ENCODE measurements at places on chromosomes 3 and 15.

DNA sequence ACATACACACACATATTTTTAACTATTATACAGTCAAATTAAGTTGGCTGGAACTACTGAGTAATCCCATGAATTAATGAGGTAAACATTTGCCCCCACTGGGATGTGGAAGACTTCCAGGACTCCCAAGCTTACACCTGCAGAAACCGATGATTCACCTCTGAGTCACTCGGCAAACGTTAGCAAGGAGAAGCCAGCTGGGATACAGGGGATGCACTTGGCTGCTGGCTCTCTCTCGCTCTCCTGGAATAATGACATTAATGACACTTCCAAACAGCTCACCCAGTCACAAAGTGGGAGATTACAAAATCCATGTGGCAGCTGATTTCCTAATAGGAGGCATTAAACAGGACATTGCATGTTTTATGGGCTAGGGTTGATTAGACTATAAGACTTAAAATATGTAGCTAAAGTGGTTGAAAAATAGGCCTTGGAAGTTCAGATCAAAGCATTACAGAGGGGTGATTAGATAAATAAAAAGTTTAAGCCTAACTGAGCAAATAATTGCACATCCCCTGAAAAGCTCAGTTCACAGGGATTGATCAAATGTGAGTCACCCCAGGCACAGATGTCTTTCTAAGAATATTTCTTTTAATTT is 500.9 kb downstream of the SOX2 start:
- DNase-seq = no peak

GRCh38 chr3:70890020-70890394 is 577.6 kb upstream of the MDFIC2 start:
- DNase-seq = no peak

- no peak for DNase-seq
Observed at GRCh38 chr3:40780291-40780924, 255.6 kb downstream of the ZNF621 start.

- no peak for DNase-seq
Observed at GRCh38 chr3:162546910-162547309, 1050.3 kb downstream of the OTOL1 start.

GRCh38 chr3:94127115-94127514 is 64.3 kb downstream of the NSUN3 start:
- no peak for DNase-seq

DNA sequence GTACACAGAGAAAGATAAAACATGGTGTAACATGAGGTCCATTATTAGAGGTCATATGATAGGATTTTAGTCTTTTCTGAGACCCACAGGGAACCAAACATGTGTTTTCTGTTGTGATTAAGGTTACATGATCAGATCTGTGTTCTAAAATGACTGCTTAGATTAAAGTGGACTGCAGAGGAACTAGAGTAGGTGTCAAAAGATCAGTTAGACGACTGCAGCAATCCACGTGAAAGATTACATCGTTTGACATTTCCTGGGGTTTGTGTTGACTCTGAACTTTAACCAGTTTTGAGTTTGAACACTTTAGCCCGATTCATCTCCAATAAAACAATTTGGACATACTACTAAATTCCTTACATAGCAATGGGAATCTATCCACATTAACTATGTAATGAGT is 5.1 kb downstream of the MIX23 start:
- DNase-seq = no peak

GRCh38 chr3:45575386-45575923 is 19.1 kb upstream of the LIMD1 start:
- no peak for DNase-seq

DNA sequence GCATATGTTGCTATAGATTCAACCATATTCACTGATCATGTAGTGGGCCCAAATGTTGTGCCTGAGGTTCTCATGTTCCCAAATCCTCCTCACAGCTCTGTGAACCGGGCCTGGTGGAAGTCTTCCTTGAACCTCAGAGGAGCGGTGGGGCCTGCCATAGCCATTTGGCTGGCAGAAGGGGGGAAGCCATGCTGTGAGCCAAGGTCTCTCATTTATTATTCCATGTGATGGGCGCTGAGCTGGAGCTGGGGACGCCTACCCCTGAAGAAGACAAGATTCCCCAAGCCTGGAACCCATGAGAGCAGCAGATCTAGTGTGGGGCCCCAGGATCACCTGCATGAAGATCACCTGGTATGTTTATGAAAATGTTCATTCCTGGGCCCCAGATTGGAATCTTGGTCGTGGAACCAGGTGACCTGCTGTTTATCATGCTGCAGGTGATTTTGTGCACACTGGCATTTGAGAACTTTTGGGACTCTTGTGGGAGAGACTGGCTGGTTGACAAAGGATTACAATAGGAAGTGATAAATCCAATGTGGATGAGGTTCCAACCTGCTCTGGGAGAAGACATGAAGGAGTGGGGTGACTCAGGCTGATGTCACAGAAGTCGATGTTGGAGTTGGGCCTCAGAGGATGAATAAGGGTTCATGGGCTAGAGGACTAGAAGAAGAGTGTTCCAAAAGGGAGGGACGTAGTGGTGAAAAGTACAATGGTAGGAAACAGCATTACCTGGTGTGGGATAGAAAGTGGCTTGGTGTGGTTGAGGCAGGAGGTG is 102.1 kb downstream of the ASB7 start:
- DNase-seq = no peak
